ENCODE measurements at places on chromosomes 6 and 20.

- no peak for DNase-seq
Observed at GRCh38 chr20:20102163-20102562, 49.8 kb downstream of the CFAP61 start.

- DNase-seq: no peak
Observed at GRCh38 chr6:137677709-137678108, 183.5 kb upstream of the OLIG3 start.

DNA sequence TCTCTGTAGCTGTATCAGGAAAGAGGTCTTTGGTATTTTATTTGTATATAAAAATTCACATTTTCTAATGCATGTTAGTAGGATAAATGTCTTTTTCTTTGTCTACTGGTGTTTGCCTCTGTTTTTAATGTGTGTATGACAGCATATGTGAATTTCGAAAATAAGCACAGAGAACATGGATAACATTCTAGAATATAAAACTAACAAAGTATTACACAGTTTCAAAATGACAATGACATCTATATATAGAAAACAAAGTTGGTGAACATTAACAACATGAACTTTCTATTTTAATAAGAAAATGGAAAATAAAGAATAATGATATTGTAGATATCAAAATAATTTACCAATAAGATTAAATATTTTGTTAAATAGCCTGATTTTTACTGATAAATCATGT, 608.0 kb downstream of the COL12A1 start:
- DNase-seq: no peak

GRCh38 chr6:43271103-43271815, 26.8 kb upstream of the SLC22A7 start:
- no peak for DNase-seq

GRCh38 chr20:62941792-62942191, 3.8 kb downstream of the GID8 start:
- DNase-seq: no peak

DNA sequence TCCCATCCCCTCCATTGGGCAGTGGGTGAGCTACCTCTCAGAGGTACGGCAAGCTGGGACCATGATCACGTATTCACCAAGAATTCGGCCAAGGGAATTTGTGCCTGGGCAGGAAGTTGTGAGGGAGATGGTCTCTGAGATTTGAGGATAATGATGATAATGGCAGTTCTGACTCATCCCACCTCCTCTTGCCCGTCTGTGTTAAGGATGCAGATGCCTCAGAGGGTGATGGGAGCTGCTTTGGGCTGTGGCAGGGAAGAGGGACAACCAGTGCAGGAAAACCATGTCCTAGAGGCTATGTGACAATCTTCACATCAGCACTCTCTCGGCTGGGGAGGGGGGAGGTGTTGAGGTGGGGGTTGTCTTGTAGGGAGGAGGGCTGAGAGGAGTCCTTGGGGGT, 4.3 kb downstream of the TGM6 start:
- no peak for DNase-seq

DNA sequence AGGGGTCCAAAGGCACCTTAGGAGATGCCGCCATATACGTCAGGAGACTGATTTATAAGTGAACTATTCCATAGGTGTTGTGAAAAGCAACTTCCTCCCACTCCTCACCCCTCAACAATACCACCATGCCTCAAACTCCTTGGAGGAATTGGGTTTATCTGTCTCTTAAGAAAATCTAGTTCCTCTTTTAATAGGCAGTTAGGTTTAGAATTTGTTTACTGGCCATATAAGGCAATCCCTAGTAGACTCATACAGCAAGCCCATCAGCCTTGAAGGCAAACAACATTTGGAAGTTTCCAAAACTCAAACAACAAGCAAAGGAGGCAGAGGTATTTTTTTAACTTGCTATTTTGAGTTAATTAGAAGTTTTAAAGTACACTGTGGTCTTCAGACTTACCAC, 66.1 kb downstream of the PRND start:
- DNase-seq: no peak

GRCh38 chr6:54886932-54887584, 40.5 kb downstream of the FAM83B start:
- DNase-seq: no peak

DNA sequence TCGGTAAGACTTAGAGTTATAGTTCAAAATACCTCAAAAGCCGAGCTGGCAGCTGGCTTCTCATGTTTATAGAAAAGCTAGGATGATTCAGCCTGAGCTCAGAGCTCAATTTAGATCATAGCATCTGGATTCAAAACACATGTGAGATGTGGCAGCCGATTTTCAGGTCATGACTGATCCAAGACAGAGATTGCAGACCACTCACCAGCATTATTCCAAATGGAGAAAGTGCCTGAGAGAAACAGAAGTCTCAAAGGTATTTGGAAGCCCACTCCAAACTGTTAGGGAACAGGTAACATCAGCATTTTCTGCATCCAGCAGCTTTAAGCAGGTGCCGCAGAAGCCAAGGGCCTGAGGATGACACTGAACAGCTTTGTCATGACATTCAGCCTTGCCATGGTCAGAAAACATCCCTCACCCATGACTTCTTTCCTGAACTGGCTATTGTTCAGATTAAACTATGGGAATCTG, 102.2 kb downstream of the BACH2 start:
- DNase-seq: no peak

Data from CD4-positive, alpha-beta T cell treated with Interleukin-12 subunit alpha and Interleukin-12 subunit beta, for 1 hour (primary cell).